Activated CD4-positive, CD25-positive, alpha-beta regulatory T cell (primary cell): ENCODE measurements at places on chromosomes 6 and 20.
A peak's percentile ranks its signal among the peaks of the same experiment; 100 is the strongest.

- no peak for DNase-seq
Observed at GRCh38 chr6:32226434-32226833, 2.6 kb upstream of the NOTCH4 start.

GRCh38 chr6:168333039-168333438 is 13.5 kb upstream of the DACT2 start:
- no peak for DNase-seq

DNA sequence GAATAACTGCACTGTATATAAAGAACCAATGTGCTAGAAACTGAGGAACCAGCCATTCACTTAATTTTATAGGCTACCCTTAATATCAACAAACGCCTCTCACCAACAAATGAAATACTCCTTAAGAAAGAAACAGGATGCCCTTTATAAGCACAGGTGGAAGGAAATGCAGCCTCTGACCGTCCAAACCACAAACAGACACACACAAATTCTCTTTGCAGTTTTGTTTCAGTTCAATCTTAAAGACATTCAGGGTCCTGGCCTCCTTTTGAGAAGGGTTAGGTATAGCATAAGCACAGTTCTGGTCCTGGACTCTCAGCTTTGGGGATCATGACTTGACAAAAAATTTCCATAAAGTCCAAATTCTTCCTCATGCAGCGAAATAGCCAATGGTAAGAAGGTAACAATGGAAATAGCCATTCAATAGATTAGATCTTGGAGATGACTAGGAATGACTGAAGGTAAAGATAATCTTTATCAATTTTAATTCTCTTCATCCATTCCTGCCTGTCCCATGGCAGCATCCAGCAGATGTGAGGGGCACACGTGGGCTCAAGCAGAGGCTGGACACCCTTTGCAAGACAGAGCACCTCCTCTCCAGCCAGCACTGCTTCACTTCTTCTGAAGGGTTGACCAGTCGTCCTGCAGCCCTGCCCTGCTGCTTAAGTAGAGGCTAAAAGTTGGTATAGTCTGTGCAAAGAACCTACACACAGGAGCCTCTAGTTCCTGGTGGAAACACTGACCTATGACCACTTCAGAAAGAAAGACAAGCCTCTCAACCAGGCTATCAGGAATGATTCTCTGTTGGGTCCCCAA is 123.9 kb downstream of the CD83 start:
- DNase-seq, result no peak

DNA sequence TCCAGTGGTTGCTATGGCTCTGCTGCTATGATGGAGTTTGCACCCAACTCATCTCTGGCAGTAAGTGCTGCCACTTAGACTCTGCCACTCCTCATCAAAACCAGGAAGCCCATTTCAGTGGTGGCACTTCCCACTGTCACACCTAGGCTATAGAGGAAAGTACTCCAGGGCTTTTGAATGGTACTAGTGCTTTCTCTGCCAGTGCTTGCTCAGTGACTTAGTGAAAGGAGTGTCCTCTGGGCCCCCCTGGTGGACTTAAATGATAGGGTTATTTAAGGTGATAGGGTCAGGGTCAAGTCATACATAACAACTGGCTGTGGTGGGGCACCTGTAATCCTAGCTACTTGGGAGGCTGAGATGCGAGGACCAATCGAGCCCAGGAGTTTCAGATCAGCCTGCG is 22.8 kb downstream of the FITM2 start:
- DNase-seq, result no peak

DNA sequence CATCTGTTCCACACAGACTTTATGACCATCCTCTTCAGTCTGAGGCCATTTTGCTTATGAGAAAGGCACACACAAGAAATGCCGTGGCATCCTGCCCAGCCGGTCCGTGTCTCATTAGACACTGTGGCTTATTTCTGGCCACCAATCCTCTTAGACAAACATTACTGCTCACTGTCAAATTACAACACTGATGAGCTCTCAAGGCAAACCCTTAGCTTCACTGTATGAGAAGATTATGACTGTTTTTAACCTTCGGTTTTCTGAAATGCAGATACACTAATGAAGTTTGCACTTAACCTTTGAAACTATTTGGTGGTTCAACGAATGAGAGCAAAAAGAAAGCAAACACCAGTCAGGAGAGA is 50.5 kb upstream of the DST start:
- DNase-seq, result no peak

- peak; percentile 74 for DNase-seq
Observed at GRCh38 chr6:391559-392440, at the start of gene IRF4. TSS of gene IRF4 (plus strand) at chr6:391752. CDS start at chr6:393153, 1,401 bp downstream.
